Lung microvascular endothelial cell (primary cell): ENCODE measurements at places on chromosomes 1 and 21.

DNA sequence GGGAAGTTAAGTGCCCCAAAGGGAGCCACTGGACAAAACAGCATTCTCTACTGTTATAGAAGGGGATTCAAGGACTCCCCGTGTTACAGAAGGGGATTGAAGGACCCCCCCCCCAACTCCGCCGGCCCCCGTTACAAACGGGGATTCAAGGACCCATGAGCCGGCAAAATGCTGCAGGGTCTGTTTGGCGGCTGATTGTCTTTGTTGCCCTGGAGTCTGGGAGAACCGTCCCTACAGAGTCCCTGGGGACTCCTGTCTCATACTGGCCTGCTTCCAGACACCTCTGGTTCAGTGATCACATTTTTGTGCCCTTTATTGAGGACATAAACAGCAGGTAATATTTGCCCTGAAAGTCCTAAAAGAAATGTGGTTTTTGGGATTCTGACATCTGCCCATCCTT lies 96.4 kb downstream of the SYF2 start:
- no peak for DNase-seq

DNA sequence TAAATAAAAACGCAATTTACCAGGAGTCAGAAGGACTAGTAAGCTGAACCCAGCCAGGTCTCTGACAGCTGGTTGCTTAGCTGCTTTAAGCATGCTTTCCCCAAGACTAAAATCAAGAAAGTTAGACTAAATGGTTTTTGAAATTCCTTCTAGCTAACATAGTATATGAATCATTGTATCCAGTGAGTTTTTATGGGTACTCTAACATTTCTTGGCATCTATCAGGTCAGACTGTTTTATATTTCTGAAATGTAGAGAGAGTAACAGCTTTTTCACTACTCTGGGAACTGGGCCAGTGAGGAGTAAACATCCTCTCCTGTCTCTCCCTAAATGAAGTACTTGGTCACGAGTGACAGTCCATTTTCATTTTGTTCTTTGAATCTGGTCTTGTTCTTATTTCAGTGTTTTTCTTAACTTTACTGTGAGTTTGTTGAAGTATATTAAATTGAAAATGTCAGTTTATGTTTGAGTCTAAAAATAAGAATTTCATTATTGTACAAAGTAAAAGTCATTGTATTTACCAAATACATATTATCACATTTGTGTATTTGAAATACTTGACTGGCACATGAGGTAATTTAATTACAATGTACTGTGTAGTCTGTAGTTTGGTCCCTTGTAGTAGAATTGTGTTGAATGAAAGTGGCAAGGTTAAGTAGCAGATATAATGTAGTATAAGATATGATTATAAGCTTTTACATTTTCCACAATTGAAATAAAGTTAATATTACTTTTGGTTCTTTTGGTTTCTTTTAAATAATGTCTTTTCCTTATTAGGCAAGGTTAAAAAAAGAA lies 47.6 kb downstream of the PKN2 start:
- peak; percentile 85 for DNase-seq

GRCh38 chr1:29488794-29489311 lies 252.5 kb downstream of the PTPRU start:
- no peak for DNase-seq

- DNase-seq = peak; percentile 72
Measured at GRCh38 chr1:24635195-24635843, 7.8 kb upstream of the SRRM1 start.

DNA sequence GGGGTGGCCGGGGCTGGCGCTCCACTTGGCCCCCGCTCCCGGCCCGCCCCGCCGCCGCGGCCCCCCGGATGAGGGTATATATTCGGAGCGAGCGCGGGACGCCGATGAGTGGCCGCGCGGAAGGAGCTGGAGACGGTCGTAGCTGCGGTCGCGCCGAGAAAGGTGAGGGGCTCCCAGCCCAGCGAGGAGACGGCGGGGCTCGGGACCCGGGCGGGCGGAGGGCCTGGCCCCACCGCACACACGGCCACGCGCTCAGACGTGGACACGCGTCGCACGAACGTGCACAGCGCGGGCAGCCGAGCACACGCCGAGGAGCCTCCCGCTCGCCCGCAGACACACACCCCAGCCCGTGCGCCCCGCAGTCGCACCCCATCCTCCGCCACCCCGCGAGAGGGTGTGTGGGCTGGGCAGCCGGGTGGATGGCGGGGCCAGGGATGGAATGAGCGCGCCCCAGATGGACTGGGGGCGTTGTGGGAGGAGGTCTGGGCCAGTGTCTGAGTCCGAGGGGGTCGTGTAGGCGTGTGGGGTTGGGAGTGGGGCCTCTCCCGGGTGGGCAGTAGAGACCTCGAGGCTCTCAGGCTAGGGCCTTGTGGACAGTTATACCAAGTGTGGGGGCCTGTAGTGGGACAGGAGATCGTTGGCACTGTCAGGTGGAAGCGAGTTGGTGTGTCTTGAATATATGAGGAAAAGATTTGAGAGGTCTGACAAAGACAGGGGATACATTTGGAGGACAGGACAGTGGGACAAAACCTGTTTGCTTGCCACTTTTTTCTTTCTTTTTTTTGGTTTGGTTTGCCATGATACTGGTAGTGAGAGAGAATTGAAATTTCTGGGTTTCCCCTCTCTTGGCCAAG lies at the start of gene UAP1:
Gene UAP1, plus strand, starts transcription at position 107 of the 854 bp plus-strand sequence. CDS start 4,347 bp downstream, outside the sequence.
- peak; percentile 37 for DNase-seq

DNA sequence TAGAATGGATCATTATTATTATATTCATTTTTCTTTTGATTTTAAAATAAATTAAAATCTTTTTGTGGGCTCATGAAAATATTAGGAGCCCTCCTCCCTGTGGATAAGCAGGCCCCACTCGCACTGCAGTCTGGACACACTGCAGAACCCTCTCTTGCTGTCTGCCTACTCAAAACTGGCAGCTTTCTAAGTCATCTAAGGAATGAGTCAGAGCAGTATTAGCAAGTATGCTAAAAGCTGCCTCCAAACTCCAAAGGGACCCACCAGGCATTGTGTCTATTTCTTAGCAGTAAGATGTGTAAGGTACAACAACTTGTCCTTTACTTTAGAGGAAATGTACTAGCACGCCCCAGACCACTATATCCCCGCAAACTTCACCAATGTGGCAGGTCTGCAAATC lies 108.8 kb downstream of the SYF2 start:
- no peak for DNase-seq

- DNase-seq = peak; percentile 34
Measured at GRCh38 chr1:3410142-3410925, 44.1 kb upstream of the ARHGEF16 start.

DNA sequence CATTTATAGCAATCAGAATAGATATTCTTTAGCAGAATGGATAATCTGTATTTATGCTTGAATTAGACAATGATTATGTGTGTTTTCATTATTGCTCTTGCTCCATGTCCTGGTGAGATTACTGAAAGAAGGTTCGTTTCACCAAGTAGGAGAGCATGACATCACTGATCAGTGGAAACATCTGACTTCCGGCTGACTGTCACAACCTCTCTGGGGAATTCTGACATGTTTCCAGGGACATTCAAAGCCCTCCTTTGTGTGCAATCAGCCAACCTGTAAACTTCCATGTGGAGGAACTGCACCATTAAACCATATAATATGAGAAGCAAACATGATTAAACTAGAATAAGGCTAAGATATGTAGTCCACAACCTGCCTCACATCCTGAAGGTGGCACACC lies 424.8 kb upstream of the ADGRL4 start:
- DNase-seq = peak; percentile 0

- no peak for DNase-seq
Measured at GRCh38 chr1:221683681-221684080, 58.2 kb downstream of the DUSP10 start.

DNA sequence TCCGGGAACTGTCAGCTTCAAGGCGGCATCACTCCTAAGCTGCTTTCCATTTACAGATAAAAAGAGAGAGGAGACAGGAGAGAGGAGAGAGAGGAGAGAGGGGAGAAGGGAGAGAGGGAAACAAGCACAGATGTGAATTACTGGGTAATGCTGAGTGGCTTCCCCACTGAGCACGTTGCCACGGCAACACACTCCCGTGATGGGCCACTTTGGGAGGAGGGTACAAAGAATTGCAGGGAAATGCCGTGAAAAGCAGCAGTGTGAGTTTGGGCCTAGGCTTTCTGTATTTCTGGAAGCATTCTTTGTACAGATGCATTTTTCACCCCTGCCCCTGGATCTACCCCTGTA lies 128.0 kb upstream of the IRF2BP2 start:
- DNase-seq = no peak

DNA sequence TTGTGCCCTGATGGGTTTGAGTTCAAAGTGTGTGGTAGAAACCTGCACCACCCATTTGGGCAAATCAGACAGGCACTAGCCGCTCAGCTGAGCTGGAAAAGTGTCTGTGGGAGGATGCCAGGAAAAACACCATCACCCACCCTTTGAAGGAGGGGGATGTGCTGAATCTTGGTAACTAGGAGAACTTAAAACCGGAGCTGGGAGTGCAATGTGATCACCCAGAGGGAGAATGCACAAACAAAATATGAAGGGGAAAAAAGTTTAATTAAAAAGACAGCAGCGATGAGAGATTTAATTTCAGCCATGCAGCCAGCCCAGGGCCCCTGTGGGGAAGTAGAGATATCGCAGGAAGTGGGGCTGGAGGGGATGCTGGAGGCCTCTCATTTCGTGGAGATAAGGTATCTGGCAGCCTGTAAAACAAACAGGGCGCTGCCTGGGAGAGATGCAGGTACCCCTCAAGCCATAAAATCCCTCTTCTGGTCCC lies 86.8 kb upstream of the BCAR3 start:
- no peak for DNase-seq

DNA sequence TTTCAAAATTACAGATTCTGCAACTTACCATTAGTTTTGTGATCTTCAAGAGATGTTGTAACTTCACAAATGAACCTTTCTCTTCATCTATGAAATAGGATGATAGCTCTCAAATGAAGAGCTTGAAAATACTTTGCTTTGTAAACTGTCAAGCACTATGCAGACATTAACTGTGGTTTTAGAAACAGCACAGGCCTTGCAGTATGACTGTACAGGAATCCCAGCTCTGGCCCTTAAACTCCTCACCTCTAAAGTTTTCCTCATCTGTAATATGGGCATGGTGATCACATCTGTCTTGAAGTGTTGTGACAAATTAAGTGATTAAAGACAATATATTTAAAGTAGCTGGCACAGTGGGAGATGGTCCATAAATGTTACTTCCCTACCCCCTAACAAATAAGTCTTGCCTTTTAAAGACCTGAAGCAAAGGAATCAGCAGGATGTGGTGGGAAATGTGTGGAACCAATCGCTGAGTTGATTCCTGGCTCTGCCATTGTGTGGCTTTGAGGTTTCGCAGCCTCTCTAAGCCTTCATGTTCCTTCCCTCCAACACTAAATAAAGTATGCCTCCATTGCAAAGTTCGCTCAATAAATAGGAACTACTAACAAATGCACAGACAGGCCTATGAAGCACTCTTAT lies 5.5 kb upstream of the PTP4A2 start:
- DNase-seq = no peak

- no peak for DNase-seq
Measured at GRCh38 chr1:238961790-238962189, 424.6 kb upstream of the CHRM3 start.

DNA sequence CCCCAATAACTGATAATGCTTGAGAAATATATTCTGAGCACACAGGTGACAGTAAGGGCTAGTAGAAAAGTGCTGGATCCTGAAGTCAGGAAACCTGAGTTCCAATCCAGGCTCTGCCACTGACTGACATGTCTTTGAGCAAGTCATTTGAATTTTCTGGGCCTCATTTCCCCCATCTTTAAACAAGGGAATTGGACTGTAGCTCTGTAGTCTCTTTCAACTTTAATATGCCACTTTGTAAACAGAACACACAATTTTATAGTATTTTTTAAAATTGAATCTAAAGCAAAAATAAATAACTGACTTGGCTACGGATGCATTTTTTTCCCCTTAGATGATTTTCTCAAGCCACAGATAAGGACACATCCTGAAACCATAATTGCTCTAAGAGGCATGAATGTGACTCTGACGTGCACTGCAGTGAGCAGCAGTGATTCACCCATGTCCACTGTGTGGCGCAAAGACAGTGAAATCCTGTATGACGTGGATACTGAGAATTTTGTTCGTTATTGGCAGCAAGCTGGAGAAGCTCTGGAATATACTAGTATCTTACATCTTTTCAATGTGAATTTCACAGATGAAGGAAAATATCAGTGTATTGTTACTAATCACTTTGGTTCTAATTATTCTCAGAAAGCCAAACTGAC lies 37.0 kb downstream of the LRIG2 start:
- peak; percentile 78 for DNase-seq

DNA sequence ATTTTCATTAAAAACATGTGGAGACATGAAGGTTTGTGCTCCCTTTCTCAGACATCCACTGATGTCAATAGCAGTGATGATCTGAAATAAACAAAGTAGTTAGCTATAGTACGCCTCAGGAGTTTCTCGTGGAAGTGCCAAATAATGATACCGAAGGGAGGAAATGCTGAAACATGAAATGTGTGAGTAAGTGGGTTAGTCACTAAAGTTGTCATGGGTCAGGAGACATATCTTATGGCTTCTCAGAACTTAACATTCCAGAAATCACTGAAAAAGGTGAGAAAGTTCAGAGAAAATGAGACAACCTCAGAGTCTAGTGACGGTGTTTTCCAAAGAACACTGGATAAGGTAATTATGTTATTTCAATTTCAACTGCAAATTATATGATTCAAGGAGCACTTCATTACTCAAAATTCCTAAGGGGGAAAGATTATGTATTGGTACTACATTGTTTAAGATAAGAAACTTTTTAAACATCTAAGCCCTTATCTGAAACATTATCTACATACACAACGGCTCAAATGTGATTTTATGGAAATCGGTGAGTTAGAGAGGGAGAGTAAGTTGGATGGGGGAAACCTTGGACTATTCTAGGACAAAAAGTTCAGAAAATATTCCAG lies 20.6 kb downstream of the NIBAN1 start:
- no peak for DNase-seq
